Dorsolateral prefrontal cortex (tissue), 122 donors: ENCODE measurements at places on chromosomes 16 and 17. TPM values are rescaled to one million over a fixed set of nuclear protein-coding genes. Genes with fewer than 3 reads are reported as not detected.

DNA sequence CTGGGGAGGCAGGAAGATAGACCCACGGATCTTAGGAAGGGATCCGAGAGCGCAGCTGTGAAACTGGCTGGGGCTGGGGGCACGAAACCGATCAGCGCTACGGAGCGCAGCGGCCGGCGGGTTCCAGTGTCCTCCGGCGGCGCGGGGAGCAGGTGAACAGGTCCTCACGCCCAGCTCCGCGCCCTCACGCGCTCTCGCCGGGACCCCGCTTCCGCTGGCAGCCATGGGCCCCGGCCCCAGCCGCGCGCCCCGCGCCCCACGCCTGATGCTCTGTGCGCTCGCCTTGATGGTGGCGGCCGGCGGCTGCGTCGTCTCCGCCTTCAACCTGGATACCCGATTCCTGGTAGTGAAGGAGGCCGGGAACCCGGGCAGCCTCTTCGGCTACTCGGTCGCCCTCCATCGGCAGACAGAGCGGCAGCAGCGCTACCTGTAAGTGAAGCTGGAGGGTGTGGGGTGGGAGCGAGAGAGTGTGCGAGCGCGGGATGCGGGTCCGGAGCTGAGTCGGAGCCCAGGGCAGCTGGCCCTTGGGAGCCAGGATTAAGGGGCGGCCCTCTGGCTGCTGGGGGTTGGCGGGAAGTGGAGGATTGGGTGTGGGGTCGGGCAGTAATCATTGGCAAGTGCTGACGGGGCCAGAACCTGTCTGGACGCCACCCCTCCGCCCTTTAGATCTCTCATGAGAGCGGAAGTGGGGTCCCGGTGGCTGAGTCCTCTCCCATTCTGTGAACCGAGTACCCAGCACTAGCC is 479 bp downstream of the ITGA3 start:
- peak; percentile 75 for DNase-seq

DNA sequence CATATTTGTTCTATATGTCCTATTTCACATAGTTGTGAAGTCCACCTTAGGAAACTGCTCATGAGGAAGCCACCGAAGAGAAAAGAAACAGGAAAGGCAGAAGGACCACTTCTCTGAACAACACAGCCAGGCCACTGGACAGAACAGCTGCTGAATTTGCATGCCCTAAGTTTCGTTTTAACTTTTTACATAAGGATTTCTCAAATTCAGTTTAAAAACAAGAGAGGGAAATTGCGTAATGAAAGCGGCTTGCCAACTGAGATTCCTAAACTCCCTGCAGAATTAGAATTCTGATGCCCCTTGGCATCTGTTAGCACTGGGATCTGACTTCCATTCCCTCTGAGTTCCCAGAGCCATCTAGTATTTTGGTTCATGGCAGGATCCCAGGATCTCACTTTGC is 5.0 kb upstream of the CCL8 start:
- DNase-seq, result no peak

- DNase-seq, result no peak
These were observed 311.4 kb downstream of the SOX9 start for GRCh38 chr17:72432143-72432621.

- no peak for DNase-seq
These were observed 78.0 kb downstream of the GNAO1 start for GRCh38 chr16:56269281-56269680.

DNA sequence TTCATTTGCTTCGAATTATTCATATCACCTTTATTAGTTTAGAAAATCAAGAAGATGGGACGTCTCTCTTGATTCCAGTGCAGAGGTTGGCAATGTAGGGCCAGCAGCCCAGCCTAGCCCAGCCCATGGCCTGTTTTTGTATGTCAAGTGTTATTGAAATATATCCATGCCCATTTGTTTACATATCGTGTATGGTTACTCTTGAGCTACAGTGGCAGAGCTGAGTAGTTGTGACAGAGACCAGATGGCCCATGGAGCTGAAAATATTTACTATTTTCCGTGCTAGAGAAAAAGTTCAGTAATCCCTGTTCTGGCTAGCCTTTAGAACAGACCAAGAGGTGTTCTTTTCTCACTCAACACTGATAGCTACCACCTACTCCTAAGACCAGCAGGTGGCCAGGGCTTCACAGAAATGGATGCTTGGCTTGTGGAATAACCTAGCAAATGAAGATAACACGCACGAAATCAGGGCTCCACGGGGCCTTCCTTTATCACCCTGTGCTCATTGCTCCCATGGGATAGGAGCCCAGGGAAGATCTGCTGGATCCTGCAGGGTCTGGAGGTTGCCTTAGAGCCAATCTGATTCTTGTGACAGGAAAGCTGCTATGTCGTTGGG is 123.2 kb upstream of the ANKFN1 start:
- no peak for DNase-seq

- DNase-seq, result no peak
These were observed 9.9 kb downstream of the HAP1 start for GRCh38 chr17:41724476-41725050.

DNA sequence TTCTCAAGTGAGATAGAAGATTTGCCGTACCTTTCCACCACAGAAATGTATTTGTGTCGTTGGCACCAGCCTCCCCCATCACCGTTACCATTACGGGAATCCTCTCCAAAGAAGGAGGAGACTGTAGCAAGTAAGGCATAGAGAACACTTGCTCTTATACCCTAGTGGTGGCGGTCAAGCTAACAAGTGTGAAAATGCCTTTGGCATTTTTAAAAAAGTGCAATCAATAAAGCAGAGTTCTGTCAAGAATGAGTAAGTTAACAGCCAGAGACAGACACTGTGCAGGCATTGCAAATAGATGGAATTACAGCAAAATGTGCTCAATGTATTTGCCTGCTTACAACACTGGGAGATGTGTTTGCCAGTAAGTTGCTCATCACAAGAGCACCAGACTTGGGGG is 7.7 kb downstream of the MSL1 start:
- no peak for DNase-seq

Gene SMIM5
- total RNA-seq, result 5.3 TPM

DNA sequence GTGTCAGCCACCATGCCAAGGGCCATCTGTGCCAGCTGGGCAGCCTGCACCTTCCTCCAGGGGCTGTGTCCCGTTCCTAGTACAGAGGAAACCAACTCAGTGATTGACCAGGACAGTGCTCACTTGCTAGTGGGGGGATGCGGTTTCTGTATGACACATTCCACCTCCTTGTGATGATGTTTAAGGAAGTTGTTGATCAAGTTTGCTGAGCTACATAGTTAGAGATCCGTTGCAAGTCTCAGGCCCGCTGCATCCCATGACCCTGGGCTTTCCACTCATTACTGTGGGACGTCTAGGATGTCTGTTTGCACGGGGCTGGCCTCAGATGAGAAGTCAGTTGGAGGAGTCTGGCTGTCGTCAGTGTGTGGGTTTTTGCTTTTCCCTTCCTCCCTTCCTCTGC is 33.6 kb downstream of the RNF213 start:
- DNase-seq, result no peak

GRCh38 chr16:27769561-27770255 is 219.8 kb downstream of the KATNIP start:
- DNase-seq, result no peak

- DNase-seq, result peak; percentile 63
These were observed 9.1 kb downstream of the CA4 start for GRCh38 chr17:60158751-60159478.

Gene EFCAB3
- not detected for total RNA-seq

- peak; percentile 35 for DNase-seq
These were observed 1.0 kb downstream of the VEZF1 start for GRCh38 chr17:57986841-57987580.

DNA sequence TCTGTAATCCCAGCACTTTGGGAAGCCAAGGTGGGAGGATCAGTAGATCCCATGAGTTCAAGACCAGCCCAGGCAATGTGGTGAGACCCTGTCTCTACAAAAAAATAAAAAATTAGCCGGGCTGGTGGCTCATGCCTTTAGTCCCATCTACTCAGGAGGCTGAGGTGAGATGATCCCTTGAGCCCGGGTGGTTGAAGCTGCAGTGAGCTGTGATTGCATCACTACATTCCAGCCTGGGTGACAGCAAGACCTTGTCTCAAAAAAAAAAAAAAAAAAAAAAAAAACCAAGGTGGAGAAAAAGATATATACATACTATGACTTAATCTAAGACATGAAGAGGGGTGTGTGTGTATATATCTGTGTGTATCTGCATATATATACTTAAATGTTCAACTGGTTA is 26.7 kb downstream of the BBS2 start:
- DNase-seq, result no peak

GRCh38 chr16:10312784-10313724 is 72.8 kb upstream of the ATF7IP2 start:
- DNase-seq, result no peak
